ENCODE measurements at places on chromosomes 1 and 21.

GRCh38 chr1:236747311-236747985 is 47.6 kb upstream of the MTR start:
- DNase-seq, result no peak

GRCh38 chr1:11833900-11834299 is 13.7 kb downstream of the NPPA start:
- DNase-seq, result no peak

DNA sequence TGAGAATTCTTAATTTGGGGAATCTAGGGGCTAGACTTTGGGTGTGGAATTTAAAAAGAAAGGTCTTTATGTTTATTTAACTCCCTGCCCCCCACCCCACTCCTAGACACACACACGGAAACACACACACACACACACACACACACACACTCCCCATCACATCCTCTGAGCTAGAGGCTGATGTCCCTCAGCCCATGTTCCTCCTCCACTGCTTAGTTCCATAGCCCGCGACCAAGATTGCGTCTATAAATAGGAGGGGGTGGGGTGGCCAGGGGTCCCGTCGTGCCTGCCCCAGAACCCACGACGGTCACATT is 655 bp upstream of the KIRREL1 start:
- peak; percentile 61 for DNase-seq

DNA sequence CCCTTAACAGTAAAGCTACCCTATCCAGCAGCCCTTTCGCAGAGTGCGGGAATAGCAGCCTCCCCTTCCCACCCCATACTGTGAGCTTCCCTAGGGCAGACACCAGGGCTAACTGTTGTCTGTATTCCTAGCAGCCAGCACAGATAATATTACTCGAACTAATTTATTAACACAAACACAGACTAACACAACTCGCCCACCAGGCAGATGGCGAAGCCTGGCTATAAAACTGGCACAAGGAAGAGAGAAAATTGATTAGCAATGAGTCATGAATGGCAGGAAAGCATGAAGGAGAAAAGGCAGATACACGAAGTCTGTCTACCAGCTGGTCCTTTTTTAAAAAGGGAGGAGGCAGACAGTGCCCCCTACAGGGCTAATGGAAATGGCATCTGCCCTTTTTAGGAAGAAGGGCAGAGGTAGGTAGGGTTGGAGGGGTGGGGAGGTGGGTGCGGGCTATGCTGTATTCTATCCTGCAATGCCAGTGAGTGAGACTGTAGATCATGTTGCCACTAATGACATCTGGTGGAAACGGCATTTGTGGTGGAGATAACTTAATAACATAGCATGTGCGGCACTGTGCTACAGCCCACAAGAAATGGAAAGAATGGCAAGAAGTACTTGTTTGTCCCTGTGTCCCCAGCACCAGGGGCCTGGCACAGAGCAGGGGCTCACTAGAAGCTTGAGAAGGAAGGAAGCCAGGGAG is 30.6 kb upstream of the CTPS1 start:
- peak; percentile 90 for DNase-seq

DNA sequence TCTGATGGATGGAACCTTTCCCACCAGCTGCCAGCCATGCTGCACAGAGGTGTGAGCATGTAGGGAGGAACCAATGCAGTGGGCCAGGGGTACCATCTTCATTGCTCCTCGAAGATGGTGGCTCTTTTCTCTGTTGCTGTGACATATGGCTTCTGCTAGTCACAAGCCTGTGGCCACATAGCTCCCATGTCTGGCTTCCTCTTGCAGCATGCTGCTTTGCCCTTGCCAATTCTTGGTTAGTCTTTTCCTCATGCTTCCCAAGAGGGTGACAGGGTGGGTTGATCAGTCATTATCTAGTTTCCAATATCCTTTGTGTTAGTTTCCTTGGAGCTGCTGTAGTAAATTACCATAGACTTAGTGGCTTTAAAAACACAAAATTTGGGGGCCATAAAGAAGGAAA is 123.4 kb downstream of the ETS2 start:
- no peak for DNase-seq

GRCh38 chr21:38840456-38841300 is 34.9 kb downstream of the ETS2 start:
- no peak for DNase-seq

- DNase-seq, result no peak
Observed at GRCh38 chr1:8381618-8382017, 63.7 kb downstream of the SLC45A1 start.

DNA sequence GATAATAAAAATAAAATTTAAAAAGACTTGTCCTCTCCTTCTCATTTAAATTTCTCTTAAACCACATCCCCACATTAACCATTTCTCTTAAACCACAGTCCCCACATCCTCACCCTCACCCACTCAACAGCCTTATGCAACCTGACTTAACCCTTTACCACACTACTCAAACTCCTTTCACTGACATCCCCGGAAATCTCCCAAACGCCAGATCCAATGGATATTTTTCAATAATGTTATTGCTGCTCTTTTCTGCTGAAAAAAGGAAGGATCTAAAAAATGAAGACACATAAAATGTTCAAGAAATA is 54.2 kb upstream of the EEIG2 start:
- no peak for DNase-seq

DNA sequence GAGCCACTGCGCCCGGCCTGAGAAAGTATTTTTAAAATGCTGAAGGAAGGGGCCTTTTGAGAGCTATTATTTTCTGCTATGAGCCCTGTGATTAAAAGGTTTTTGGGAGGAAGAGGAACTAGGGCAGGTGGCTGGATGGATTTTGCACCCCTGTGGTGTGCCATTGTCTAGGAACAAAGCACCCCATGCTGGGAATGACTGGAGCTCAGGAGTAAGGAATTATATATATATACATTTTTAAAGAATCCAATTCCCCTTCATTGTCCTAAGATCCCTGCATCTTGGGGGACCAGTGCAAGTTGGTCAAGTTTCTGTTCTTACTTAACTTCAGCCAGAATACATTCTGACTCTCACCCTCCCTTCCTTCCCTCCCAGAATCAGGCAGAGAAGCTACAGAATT is 91.6 kb downstream of the ZNF648 start:
- DNase-seq, result peak; percentile 88

DNA sequence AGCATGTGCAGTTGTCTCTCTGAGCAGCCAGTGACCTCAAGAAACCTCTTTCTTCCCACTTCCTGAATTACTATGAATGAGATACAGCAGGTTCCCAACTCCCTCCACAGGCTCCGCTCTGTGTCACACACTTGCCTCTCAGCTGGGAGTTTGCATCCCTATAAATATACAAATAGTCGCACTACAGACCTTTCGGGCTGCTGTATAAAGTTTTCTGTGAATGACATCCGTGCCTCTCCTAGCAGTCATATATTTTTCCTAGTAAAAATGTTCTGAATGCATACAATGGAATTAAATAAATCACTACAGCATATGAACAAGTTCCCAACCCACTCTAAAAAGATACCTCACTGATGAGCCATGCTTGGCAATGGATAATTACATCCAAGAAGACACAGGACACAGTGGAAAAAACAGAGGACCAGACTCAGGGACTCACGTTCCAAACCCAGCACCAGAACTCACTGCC is 66.8 kb downstream of the CAPZB start:
- DNase-seq, result no peak
